ENCODE measurements at places on chromosomes 7 and 10.
A peak's percentile ranks its signal among the peaks of the same experiment; 100 is the strongest.

GRCh38 chr10:79585870-79586527 lies 24.7 kb upstream of the SFTPA1 start:
- no peak for DNase-seq

DNA sequence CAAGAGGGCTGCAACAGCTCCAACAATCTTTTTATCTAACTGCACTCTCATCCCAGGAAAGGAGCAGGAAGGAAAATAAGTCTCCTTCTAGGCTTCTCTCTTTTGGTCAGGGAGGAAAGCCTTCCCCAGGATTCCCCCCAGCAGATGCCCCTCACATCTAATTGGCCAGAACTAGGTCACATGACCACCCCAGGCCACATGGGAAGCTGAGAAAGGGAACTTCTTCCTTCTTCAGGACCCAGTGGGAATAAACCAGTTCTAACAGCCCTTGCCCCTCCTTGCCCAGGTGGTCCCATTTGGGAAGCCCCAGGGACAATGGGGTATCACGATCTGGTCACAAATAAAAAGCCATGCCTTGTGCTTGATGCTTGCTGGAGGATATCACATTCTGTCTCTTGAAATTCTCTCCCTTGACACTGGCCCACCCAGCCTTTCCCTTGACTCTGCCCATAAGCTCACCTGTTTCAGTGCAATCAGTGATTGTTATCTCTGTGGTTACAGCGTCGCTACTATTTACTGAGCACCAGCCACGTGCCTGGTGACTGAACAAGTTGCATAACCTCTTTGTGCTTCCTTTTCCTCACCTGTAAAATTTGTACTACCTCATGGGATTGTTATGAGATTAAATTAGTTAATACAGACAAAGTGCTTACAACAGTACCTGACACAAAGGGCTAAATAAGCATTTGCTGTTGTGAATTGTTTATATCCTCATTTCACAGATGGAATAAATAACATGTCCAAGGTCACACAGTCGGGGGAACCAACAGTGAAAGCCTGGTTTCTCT lies 9.0 kb upstream of the TACR2 start:
- no peak for DNase-seq

DNA sequence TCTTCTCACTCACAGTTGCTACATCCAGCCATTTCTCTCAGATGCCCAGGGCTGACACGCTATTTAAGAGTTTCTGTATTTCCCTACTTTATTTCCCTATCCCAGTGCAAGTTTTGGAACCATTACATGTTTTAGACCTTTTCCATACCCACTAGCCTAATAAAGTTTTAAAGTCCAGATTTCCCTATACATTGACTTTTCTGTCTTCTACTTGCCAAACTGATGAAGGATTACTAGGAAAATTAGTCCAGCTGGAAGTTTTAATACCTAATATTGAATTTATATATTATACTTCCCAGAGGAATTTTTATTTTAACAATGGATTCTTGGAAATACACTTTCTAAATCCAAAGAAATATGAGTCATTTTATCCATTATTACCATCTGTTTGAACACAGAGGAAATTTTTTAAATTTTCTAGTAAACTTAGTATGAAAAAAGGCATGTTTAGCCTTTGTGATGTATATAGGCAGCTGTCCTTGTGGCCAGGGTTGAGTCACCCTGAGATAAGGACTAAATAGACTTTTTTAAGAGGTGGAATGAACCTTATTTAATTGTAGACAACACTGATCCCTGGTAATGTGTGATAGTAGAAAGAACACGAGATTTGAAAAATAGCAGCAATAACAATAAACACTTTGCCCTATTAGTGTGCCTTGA lies 205.0 kb downstream of the TFEC start:
- DNase-seq: no peak

- no peak for DNase-seq
Observed at GRCh38 chr7:151862606-151863381, 14.1 kb downstream of the PRKAG2 start.

DNA sequence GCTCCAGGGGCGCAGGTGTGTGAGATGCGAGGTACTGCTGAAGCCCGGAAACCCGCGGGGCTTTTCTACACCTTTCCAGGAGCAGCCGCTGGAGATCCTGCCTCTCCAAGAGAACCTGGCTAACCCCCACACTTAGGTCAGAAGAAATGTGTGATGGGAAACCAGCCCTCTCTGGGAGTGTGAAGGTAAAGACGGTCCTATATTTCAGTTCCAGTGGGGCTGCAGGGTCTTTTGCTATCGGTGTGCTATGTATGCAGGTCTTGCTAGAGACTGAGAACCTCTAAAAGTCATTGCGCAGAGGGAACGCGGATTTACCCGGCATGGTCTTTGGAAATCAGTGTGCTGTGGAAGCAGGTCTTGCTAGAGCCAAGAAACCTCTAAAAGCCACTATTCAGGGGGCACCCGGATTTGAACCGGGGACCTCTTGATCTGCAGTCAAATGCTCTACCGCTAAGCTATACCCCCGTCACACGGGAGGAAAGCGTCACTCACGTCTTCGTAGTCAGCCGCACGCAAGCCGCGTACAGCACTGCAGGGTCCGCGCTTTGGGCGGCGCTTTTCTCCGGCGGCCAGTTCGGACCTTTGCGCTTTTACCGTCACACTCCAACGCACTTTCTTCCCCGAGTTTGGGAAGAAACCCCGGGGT lies 46.0 kb downstream of the ZNF777 start:
- DNase-seq: no peak

- DNase-seq: no peak
Observed at GRCh38 chr7:114783508-114783907, 138.4 kb upstream of the MDFIC start.

DNA sequence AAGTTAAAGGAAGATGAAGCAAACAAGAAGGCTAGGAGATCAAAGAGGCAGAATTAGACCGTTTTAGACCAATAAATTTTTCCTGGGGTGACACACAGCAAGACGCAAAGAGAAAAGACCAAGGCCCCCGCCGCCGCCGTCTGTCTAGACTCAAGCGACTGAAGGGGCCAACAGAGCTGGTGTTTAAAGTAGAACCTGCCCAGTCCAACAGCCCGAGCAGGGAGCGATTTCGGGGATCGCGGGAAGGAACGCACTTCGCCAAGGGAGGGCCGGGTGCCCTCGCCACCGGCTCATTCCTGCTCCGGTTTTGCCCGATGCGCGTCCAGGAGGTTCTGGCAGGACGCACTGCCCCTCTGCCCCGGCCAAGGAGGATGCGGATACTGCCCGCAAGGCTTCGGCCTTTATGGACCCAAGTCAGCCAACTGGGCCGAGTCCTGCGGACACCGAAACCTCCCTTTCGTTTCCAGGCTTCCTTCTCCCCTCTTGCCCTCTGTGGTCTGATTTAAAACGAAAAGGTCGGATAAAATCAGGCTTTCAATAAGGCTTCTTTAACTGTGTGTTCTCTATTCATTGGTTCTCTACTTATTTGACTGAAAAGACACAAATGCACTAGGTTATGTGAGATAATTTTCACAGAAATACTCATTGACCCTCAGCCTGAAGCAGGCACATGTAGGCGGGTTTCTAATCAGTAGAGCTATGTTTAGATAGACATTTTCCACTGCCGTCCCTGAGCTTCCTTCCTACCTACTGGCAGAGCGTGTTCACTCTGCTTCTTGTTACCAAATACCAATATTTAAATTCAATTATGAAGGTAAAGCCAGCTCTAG lies 2.2 kb upstream of the HOXA7 start:
- no peak for DNase-seq

- no peak for DNase-seq
Observed at GRCh38 chr7:157826566-157826965, 489.8 kb downstream of the DNAJB6 start.

DNA sequence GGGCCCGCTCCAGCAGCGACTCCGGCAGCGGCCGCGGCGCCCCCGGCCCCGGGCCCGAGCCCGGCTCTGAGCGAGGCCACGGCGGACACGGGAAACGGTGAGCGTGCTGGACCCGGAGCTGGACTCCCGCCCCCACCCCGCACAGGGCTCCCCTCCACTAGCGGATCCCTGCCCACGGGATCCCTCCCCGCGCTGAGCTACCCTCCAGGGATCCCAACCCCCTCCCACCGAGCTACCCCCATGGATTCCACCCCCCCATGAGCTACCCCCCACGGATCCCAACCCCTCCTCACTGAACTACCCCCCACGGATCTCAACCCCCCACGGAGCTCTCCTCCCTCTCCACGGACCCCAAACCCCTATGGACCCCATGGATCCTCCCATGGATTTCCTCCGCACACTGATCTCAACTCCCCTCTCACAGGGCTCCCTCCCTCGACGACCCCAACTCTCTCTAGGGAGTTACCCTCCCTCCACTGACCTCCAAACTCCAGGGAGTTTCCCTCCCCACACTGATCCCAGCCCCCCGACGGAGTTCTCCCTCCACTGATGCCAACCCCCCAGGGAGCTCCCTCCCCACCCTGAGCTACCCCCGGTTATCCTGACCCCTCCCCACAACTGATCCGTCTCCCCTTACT lies 20.6 kb upstream of the HSPB1 start:
- no peak for DNase-seq

- no peak for DNase-seq
Observed at GRCh38 chr7:10106609-10107008, 867.1 kb upstream of the PHF14 start.

- DNase-seq: no peak
Observed at GRCh38 chr10:48818081-48818480, 121.6 kb downstream of the LRRC18 start.

GRCh38 chr7:138549082-138549481 lies 89.0 kb downstream of the TRIM24 start:
- DNase-seq: no peak

- peak; percentile 89 for DNase-seq
Observed at GRCh38 chr7:151875942-151876898, 695 bp downstream of the PRKAG2 start.

DNA sequence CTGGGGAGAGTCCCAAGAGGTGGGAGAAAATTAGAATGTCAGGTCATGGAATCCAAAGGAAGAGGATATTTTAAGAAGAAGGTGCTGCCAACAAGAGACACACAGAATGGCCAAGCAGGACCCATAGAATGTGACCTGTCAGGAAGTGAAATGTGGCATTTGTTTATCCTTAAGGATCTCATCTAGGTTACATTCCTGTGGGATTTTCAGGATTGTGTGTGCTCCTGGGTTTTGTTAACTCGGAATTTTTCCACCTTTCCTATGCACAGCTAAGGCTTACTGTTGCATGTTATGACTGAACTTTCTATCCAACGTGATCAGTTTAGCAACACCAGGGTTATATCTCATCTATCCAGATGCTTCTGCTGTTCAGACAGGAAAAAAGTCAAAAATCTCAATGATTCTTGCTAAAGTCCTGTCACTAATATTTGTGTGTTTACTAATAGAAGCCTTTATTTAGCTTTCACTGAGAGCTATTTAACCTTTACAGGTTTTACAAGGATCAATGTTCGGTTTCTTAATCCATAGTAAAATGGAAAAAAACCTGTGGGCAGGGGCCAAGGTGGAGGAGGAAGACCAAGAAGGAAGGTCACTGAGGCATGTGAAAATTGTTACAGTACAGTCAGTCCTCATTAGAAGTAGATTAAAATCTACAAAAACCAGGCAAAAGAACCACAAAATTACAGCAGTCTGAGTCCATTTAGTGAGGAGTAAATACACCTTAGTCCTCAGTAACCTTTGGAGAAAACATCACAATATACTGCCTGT lies 437.8 kb upstream of the NPVF start:
- no peak for DNase-seq

DNA sequence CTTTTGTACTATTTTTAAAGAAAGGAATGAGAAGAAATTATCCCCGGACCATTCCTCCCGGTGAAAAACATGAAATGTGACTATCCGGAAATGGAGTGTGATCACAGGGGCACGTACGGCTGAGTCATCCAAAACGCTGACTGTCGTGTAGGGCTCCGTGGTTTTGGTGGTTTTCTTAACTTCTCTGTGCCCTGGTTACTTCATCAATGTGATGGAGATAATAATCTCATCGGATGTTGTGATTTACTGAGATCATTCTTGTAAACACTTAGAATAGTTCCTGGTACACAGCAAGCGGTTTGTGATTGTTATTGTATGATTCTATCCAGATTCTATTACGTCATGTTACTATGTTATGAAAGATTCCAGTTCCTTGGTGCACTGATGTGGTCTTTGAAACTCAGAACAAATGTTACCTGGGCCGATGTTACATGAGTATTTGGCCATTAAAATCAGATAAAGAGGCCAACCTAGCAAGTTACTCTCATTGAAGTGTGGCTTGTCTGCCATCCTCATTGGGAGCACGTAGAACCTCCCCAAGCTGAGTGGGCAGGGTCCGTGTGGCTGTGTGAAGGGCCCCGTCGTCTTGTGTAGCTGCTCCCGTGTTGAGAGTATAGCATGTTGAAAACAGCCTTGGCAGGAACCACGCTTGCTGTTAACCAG lies 99.5 kb downstream of the CAMK1D start:
- no peak for DNase-seq

DNA sequence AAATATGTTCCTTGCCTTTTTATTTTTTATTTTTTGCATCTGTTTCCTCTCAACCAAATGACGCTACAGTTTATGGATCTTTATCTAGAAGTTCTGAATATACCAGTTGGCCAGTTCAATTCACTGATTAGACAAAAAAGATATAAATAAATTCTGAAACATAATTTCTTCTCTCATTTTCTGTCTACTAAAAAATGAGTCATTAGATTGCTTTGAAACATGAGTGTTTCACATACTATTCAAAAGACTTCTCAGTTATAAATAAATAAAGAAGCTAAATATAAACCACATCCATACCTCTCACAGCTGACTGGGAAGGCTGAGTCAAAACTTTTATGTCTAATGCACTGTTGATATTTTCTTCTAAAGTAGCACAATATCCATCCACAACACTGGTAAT lies 97.6 kb upstream of the GPR22 start:
- no peak for DNase-seq

DNA sequence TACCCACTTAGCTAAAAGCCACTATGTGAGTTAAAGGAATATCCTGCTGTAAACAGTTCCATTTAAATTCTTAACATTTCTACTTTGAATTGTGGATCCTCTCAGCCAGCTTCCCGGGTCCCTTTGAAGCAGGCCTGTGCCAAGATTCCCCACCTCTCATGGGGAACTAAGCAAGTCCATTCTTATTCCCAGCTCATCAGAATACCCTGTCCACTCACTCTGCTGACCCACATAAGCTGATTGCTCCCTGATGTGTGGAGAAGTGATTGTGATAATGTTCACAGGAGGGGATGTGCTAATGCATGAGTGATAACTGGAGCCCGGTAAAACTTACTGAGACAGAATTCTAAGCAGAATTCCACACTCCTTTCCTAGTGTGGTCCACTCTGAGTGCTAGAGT lies 709.7 kb downstream of the CNTNAP2 start:
- no peak for DNase-seq

- no peak for DNase-seq
Observed at GRCh38 chr10:6348096-6348874, 145.6 kb downstream of the PFKFB3 start.

- DNase-seq: no peak
Observed at GRCh38 chr7:32251659-32252058, 181.5 kb upstream of the PDE1C start.

Data from NCI-H345 (cell line).